ENCODE measurements at places on chromosomes 1 and 21. TPM values are rescaled to one million over a fixed set of nuclear protein-coding genes. Genes with fewer than 3 reads are reported as not detected.

DNA sequence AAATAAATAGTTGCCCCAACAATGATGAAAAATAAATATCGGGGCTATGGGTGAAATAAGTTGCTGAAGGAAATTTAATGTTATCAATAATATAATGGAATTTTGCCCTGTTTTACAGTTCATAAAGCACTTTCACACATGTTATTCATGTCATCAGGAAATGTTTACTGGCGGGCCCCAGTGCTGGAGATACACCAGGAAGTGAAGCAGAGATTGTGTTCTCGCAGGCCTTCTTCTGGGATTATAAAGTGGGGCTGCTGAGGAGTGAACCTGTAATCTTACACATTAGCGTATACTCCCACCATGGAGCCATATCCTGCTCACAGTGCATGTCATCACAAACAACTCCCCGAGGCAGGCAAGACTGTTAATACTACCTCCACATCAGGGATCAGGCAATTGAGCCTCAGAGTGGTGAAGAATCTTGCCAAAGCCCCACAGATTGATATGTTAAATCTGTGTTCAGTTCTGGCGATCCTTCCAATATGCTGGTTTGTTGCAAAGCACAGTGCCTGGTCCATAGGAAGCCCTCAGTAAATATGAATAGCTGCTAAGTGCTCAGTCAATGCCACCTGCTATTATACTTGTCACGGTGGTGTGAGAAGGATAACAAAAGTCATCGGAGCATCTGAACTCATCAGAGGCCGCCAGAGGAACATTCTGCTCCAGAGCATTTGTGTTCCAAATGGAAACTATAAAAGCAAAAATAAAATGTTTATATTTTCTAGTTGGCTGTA is 104.4 kb upstream of the UBE2U start:
- DNase-seq, result no peak

DNA sequence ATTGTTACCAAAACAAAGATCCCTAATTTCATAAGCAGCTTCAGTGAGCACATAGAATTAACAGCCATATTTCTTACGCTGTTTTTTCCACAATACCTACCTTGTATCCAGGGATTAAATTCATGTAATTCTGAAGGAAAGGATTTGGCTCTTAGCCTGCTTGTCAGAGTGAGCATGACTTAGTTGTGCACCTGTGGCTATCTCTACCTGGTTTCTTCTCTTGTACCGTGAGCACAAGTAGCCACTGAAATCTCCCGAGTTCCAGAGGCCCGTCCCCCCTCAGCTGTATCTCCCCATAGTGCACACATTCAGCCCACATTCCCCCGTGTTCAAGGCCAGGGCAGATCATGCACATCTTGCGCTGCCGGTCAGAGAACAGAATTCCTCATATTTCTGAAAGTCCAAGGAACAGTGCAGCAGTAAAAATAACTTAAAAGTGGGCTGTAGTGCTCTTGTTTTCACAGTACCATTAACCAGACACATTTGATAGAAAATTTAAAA is 2.3 kb downstream of the TENT5C start:
- no peak for DNase-seq

Gene APP
- 208 TPM for total RNA-seq

Gene ETV3L
- total RNA-seq, result not detected

Gene C1orf210
- total RNA-seq, result 16.2 TPM

Gene RPS6KA1
- total RNA-seq, result 24.0 TPM

DNA sequence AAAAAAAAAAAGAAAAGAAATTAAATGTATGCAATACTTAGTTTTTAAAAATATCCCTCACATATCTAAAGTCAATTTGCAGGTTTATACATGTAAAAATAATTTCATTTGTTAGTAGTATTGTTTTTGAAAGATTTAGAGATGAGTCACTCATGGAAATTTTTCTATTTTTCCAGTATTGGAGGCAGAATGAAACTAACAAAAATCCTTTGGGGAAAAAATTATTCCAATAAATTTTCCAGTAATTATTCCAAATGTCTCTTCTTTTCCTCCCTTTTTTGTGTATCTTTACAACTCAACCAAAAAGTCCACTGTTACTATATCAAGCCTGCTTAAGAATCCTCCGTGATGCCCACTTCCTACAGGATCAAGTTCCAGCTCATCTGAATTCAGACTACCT is 29.9 kb downstream of the MPZL1 start:
- no peak for DNase-seq

- no peak for DNase-seq
These were observed 141.2 kb downstream of the FGGY start for GRCh38 chr1:59438058-59438560.

- no peak for DNase-seq
These were observed 15.4 kb downstream of the PKP1 start for GRCh38 chr1:201298396-201299381.

- DNase-seq, result no peak
These were observed 19.4 kb downstream of the MECR start for GRCh38 chr1:29211086-29212030.

DNA sequence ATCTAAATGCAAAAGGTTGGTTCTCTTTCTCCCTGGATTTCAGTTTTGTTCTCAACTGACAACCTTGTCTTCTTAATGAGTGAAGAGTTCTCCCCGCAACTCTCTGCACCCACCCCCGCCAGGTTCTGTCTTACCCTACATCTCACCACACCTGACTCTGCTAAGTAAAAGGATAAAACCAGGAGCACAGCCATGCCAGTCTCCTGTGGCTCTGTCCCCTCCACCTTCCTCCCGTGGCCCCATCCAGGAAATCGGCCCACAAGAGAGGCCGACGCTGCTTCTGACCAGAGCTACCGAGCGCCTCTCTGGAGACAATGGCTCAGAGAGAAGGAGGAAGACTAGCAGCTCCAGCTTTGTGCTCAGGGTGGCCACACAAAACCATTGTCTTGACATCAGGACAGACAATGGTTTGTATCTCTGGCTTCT is 72.2 kb downstream of the PLEKHA6 start:
- no peak for DNase-seq

Gene LRRC71
- total RNA-seq, result not detected

DNA sequence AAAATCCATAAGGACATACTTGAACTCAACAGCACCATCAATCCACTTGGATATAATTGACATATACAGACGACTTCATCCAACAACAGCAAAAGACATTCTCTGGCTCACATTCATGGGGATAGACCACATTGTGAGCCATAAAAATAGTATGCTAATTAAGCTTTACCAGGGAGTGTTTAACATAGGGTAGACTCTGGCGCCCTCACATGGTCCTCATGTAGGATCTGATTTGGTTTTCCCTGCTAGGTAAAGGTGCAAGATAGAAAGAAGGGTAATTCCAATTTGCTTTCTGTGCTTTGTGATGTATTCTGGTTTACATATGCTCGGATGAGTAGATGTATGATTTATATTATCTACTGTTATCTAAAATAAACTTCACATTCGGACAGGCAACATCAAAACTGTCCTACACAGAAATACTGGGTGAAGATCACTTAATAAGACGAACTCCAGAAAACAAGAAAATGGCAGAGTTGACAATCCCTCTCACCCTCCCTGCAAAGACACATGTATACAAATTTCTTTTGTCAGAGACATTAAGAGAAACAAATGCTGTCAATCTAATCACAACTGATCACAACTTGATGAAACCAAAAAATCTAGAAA is 27.7 kb downstream of the CR1L start:
- no peak for DNase-seq

DNA sequence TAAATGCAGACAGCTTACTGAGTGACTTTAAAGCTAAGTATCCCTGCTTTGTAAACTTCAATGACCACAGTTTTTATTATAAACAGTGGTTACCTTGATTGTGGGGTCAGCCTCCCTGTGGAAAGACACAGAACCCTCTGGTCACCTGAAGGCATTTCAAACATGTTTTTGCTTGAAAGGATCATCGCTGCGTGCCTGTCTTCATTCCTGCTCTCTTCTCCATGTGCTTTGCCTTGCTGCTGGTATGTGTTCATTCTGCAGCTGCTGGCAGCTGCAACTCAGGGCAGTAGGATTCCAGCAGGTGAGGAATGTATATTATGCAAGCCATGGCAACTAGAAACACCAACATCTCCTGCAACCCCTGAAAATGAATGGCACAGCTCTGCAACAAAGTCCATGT is 81.0 kb upstream of the VAV3 start:
- DNase-seq, result no peak

DNA sequence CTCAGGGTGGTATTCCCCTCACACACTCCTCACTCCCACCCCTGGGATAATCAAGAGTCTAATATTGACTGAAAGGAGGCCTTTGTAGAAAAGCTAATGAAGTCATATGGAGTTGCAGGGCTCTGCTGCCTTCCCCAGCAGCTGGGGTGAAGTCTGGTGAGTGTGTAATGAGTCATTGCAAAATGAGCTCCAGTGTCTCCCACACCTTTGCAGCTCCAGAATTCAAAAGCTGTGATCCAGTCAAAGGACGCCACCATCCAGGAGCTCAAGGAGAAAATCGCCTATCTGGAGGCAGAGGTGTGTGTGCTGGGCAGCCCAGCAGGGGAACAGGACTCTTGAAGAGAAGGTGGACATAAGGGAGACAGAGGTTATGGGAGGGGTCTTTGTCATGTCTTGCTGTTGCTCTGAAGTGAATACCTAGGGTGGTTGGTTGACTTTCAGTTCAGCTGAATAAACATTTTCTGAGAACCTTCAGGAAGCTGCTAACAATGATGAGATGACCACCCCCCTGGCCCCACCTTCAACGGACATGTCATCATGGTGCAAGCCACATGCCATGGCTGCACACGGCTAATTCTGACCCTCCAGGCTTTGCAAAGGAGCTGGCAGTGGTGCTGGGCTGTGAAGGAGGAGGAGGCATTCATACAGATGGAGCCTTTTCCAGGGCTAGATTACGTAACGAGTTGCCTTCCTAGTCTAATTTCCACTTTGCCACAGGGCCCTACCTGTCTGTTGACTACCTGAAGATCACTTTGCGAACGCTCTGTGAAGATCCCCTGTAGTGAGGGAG is 32.2 kb upstream of the SNX27 start:
- no peak for DNase-seq

Gene PPP2R5A
- total RNA-seq, result 69.5 TPM

- DNase-seq, result no peak
These were observed 16.8 kb downstream of the DUSP10 start for GRCh38 chr1:221724931-221725605.

GRCh38 chr1:184828369-184828717 is 73.7 kb upstream of the EDEM3 start:
- no peak for DNase-seq

Gene MIXL1
- total RNA-seq, result not detected

Gene LRRC53
- total RNA-seq, result not detected

GRCh38 chr1:11053758-11054137 is 6.1 kb downstream of the SRM start:
- DNase-seq, result no peak

- DNase-seq, result no peak
These were observed 66.3 kb upstream of the SSX2IP start for GRCh38 chr1:84756455-84757082.

DNA sequence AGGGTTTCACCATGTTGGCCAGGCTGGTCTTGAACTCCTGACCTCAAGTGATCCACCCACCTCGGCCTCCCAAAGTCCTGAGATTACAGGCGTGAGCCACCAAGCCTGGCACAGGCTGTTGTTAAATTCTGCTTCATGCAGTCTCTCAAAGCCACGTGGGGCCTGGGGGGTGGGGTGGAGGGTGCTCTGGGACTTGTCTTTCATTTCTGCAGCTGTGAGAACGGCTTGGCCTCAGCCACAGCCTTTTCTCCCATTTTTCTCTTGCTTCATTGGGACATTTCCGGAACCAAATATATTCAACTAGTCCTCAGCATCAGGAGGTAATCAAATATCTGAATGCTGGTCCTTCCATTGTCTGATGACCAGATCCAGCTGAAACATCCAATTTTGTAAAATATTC is 27.6 kb upstream of the KCNE2 start:
- no peak for DNase-seq

Gene FMO1
- total RNA-seq, result 2.3 TPM

DNA sequence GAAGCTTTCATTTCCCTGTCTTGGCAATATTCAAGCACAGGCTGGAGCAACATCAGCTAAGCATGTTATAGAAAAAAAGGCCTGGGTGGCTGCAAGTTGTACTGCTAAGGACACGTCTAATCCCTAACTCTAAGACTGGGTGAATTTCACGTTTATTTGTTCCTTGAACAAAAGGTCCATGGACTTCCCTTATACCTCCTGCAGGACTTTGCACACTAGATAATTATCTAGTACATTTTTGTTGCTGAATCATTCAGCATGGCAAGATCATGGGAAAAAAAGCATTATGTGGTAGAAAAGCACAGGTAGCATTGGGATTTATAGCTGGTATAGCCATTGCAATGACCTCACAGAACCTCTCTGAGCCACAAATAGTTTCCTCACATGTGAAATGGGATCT is 130.7 kb upstream of the DMRTA2 start:
- DNase-seq, result no peak

Gene KCNE2
- not detected for total RNA-seq

- no peak for DNase-seq
These were observed 256.5 kb downstream of the USP25 start for GRCh38 chr21:15986277-15986676.

Gene SLC5A9
- 0.38 TPM for total RNA-seq

DNA sequence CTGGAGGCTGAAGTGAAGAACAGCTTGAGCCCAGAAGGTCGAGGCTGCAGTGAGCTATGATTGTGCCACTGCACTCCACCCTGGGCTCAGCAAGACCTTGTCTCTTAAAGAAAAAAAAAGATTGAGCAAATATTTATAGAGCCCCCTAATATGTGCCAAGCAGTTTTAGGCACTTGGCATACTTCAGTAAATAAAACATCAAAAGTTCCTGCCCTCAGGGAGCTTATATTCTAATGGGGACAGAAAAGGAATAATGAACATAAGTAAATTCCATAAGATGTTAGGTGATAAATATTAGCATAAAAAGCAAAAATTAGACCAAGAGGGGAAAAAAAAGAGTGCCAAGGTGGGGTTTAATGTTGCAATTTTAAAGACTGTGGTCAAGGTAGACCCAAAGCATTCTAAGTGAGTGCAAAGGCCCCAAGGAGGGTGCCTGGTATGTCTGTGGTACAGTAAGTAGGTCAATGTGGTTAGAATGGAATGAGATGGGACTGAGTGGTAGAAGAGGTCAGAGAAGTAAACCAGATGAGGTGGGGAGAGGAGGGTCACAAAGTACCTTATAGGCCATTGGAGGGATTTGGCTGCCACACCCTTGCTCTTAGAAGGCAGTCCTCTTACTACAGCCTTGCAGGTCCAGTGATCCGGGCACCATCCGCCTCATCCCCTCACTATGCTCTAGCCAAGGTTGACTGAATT is 2.2 kb upstream of the TOE1 start:
- DNase-seq, result no peak

Gene RHBG
- 1.6 TPM for total RNA-seq

GRCh38 chr1:210415846-210416448 is 87.2 kb downstream of the HHAT start:
- DNase-seq, result no peak
